ENCODE measurements at places on chromosomes 16 and 17. TPM values are rescaled to one million over a fixed set of nuclear protein-coding genes. Genes with fewer than 3 reads are reported as not detected.

DNA sequence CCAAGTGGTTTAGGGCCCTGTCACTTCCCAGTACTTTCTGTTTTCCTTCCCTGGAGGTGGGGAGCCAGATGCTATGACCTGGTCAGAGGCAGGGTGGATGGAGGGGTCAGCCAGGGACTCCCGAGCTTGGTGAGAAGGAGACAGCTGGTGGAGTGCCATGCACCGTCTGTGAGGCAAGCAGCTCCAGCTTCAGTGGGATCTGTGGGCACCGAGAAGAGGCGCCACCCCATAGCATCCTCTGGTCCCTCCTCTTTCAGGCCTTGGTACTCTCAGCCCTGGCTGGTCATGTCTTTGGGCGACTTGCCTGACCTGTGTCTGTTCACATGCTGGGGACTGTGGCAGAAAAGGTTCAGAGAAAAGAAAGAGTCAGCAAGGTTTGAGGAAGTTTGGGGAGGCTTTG, 299.3 kb upstream of the N4BP1 start:
- DNase-seq, result no peak

GRCh38 chr16:53744449-53744848, 40.5 kb downstream of the FTO start:
- peak; percentile 8 for DNase-seq

DNA sequence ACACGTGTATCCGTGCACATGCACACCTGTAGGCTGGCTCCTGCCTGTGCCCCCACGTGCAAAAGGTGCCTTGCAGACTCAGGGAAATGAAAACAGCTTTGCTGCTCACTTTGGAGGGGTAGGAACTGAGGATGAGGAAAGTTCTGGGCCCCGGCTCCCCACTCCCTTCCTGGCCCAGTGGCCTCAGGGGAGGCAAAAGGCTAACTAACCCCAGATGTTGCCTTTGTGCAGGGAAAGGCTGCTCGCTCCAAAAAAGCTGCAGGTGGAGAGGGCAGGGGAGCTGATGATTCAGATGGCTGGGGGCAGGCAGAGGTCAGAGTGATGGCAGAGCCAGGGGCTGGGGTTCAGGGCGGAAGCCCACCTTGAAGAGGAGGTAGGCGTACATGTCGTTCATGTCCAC, 12.4 kb downstream of the PLCD3 start:
- no peak for DNase-seq

The EPX gene
- total RNA-seq, result not detected

The CNOT1 gene
- total RNA-seq, result 249 TPM

The ABHD15 gene
- total RNA-seq, result 9.9 TPM

The RNU2-1 gene
- 1,970 TPM for total RNA-seq
